Activated CD4-positive, alpha-beta T cell treated with anti-CD3 and anti-CD28 coated beads, Interleukin-2, amount 10 ng/mL, durations not matched to agents 7 days and 5 days (primary cell): ENCODE measurements at places on chromosomes 6 and 20. TPM values are rescaled to one million over a fixed set of nuclear protein-coding genes. Genes with fewer than 3 reads are reported as not detected.

Gene GNMT
- total RNA-seq: 1.1 TPM

Gene RCAN2
- total RNA-seq: 0.57 TPM

Gene SLC22A7
- not detected for total RNA-seq

Gene SLC26A8
- total RNA-seq: not detected

Gene SLC17A2
- total RNA-seq: not detected

Gene LY6G6F
- not detected for total RNA-seq

Gene RFX6
- total RNA-seq: not detected

Gene GSTA3
- total RNA-seq: not detected

Gene FERMT1
- not detected for total RNA-seq

Gene SLC32A1
- total RNA-seq: not detected

Gene IL17A
- total RNA-seq: 0.82 TPM

Gene IFNGR1
- 18.7 TPM for total RNA-seq

Gene CAP2
- total RNA-seq: not detected

Gene ELOVL2
- total RNA-seq: not detected

Gene FAM162B
- not detected for total RNA-seq

Gene OR2H2
- not detected for total RNA-seq

Gene PRKN
- total RNA-seq: 0.77 TPM

Gene CDH4
- not detected for total RNA-seq

Gene TTBK1
- 0.12 TPM for total RNA-seq

Gene HSPA12B
- not detected for total RNA-seq

Gene RAET1G
- not detected for total RNA-seq

Gene EFCAB8
- total RNA-seq: 1.2 TPM

Gene GDAP1L1
- not detected for total RNA-seq

Gene WFDC6
- not detected for total RNA-seq

Gene DDR1
- total RNA-seq: 5.6 TPM

Gene DIDO1
- 78.3 TPM for total RNA-seq

Gene HEY2
- total RNA-seq: not detected

Gene RIMS1
- not detected for total RNA-seq

Gene CBLN4
- not detected for total RNA-seq

Gene STX11
- total RNA-seq: 14.5 TPM

Gene HBS1L
- 74.7 TPM for total RNA-seq

Gene FIG4
- 11.0 TPM for total RNA-seq

Gene HSPA1L
- total RNA-seq: 3.3 TPM

Gene TGM2
- 0.07 TPM for total RNA-seq

Gene MROH8
- total RNA-seq: 2.5 TPM

Gene GJA1
- total RNA-seq: not detected

Gene TREML1
- not detected for total RNA-seq

Gene DNAAF9
- total RNA-seq: 2.4 TPM

Gene NOX3
- total RNA-seq: not detected

Gene SRMS
- not detected for total RNA-seq

Gene PRSS16
- 1.1 TPM for total RNA-seq

Gene IP6K3
- total RNA-seq: not detected

Gene CAGE1
- total RNA-seq: 0.12 TPM

Gene OPN5
- not detected for total RNA-seq

Gene TRDN
- total RNA-seq: not detected

Gene TNNC2
- total RNA-seq: not detected

Gene GPR6
- not detected for total RNA-seq

Gene KIF6
- total RNA-seq: not detected

Gene CPXM1
- total RNA-seq: not detected

Gene OR12D3
- total RNA-seq: not detected

Gene C6orf15
- not detected for total RNA-seq

Gene VSX1
- total RNA-seq: not detected

Gene DACT2
- total RNA-seq: not detected

Gene FGD2
- 1.5 TPM for total RNA-seq

Gene FBXO9
- total RNA-seq: 88.1 TPM

Gene SLC17A1
- total RNA-seq: not detected
